T-helper 17 cell (primary cell): ENCODE measurements at places on chromosomes 7 and 10.

GRCh38 chr7:101586078-101586905 is 42.8 kb downstream of the MYL10 start:
- no peak for DNase-seq

- no peak for DNase-seq
These were observed 293.7 kb downstream of the BBS9 start for GRCh38 chr7:33422825-33423645.

GRCh38 chr7:150384406-150385301 is 5.5 kb downstream of the ZNF775 start:
- no peak for DNase-seq

DNA sequence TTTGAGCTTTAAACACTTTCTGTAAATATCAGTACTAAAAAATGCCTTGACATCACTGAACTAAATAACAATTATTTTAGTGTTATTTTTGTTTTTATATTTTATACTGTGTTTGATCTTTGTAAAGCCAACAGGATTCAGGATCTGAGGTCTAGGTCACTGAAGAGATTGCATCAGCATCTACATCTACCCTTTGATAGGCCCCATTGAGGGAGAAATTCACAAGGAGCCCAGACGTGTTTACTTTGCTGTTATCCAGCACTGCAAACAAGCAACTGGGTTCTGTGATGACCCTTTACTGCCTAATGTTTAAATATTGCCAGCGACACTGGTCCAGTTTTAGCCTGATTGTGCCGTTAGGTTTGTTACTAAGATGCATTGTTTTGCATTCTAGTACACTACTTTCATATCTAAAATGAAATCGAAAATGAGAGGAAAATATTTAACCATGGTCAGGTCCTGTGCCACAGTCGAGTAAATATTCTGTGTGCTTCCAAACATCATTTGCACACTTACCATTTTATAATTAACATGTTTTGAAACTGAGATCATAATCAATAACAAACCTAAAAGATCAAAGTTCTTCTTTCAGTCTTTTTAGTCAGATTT is 48.7 kb downstream of the SP8 start:
- DNase-seq, result no peak

DNA sequence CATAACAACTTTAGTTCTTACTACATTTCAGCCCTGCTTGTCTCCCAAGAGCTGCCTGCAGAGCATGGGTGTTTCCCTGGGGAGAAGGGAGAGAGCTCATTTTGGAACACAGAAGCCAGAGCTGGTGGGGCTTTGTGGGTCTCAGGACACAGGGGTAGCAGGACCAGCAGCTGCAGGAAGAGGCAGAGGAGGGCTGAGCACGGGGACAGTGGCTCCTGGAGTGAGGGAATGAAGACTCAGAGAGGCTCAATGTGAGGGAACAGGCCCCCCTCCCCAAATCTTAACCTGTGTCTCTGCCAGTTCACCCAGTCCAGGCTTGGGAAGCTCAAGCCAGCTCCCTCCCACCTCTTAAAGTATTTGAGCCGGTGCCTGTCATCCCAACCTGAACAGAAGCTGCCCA is 50.0 kb downstream of the CHST3 start:
- no peak for DNase-seq
